Stimulated activated CD4-positive, alpha-beta T cell treated with anti-CD3 and anti-CD28 coated beads, TNF-alpha, amount 100 ng/mL, for 1 hour (primary cell): ENCODE measurements at places on chromosomes 12 and 14.
A peak's percentile ranks its signal among the peaks of the same experiment; 100 is the strongest.

DNA sequence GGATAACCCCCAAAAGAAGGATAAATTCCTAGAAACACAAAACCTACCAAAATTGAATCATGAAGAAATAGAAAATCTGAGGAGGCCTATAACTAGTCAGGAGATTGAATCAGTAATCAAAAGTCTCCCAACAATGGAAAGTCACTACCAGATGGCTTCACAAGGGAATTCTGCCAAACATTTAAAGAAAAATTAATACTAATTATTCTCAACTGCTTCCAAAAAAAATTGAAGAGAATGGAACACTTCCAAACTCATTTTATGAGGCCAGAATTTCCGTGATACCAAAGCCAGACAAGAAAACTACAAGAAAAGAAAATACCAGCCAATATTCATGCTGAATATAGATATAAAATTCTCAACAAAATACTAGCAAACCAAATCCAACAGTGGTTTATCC lies 7.8 kb upstream of the ABCC9 start:
- DNase-seq = no peak

DNA sequence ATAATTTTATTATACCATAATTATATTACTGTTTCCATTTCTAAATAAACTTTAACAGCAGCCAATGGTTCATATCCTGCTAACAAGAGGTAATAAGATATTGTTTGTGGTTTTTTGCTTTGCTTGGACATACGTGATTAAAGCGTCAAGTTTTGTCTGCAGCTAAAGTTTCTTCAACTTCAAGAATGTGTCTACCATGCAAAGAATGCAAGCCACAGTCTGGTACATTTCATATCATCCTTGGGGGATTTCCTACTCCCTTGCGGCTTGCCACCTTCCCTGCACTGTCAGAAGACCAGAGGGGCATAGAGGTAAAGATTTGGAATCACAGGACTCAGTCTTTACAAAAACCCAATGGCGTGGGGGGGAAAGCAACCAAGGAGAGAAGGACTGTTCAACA lies 125.2 kb downstream of the MED13L start:
- DNase-seq = no peak

GRCh38 chr12:43740511-43741100 lies 18.0 kb downstream of the PUS7L start:
- DNase-seq = no peak

- DNase-seq = no peak
These were observed 39.9 kb downstream of the TMTC1 start for GRCh38 chr12:29743801-29744200.

- no peak for DNase-seq
These were observed 71.4 kb upstream of the RFX4 start for GRCh38 chr12:106511365-106511764.

- no peak for DNase-seq
These were observed 584 bp upstream of the NEDD1 start for GRCh38 chr12:96906498-96906848.

GRCh38 chr12:31752450-31752849 lies 23.6 kb upstream of the AMN1 start:
- DNase-seq = no peak

DNA sequence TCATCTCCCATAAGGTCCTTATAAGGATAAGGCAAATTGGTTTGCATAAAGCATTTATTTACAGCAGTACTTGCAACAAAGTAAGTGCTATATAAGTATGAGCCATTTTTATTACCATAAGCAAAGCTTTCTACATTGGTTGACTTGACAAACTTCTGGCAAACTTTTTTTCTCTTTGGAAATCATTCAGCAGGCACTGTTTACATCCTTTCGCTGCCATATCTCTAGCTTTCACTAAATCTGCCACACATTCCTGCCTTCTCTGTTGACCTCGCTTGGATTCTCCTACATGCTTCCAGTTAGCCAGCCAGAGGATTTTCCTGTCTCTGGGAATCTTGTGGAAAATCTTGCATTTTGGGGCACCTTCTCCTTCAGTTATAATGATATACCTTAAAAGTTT lies 21.8 kb upstream of the HDAC7 start:
- DNase-seq = no peak

- peak; percentile 62 for DNase-seq
These were observed 2.4 kb upstream of the TNS2 start for GRCh38 chr12:53047221-53048032.

GRCh38 chr12:63795032-63795687 lies 15.5 kb downstream of the RXYLT1 start:
- no peak for DNase-seq

DNA sequence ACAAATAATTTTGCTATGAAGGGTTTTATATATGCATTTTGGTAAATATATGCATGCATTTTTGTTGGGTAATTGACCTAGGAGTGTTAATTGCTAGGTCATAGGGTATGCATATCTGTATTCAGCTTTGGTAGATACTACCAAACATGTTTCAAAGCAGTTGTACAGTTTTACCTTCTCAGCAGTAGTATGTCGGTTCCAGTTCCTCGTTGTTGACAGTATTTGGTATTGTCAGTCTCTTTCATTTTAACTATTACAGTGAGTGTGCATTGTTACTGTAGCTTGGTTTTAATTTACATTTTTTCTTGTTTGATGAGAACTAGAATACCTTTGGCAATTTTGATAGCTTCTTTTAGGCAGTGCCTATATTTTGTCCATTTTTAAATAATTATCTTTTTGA lies 98.9 kb downstream of the ARID2 start:
- DNase-seq = no peak

DNA sequence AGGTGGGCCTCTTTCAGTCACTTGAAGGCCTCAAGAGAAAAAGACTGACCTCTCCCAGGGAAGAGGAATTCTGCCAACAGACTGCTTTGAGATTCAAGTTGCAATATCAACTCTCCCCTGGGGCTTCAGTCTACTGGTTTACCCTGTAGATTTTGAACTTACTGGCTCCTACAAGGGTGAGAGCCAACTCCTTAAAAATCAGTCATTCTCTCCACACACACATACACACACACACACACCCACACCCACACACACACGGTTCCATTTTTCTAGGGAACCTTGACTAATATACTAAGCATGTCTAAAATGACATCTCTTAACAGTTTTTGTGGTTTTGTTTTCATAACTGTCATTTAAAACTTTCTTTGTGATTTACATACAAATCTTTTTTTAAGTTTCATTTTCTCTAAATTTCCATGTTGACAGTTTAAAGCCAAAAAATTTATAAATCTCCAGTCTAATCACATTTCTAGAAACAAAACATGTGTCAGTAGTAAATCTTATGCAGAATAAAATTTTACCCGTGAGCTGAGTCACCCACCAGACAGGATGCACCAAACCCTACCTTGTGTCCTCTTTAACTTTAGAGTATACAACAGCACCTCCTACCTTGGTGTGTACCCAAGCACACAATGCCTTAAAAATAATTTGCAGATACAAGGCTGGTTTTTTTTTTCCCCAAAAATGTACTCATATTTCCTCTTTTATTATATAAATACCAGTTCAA lies 394.6 kb downstream of the AEBP2 start:
- no peak for DNase-seq

DNA sequence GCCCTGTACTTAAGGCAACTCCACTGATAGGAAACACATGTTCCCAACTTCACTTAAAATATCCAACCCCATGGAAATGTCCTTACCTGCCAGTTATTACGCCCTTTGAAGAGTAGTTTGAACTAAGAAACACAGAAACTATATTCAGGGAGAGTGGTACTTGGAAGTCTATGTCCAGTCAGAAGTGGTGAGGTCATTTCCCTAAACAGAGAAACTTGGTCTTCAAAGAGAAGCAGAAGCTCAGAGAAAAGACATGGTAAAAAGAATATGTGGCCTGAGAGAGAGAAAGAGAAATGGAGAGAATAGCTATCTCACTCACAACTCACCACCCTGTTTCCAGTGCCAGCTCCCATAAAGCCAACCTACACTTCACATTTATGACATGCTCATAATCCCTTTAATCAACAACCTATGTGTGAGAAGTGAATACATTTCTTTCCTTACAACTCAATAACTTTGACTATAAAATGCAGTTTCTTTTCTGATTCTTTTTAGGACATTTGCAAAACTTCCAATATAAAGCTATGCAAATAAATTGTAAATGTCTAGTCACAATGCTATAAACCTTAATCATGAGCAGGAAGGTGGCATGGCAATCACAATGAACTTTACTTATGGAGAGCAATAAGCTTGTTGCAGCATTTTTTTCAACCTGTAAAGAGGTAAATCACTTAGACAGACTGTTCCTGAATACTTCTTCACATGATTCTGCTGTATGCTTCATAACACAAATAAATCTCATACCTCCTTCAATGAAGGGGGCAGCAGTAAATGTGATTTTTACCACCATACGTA lies 67.1 kb downstream of the CPNE8 start:
- no peak for DNase-seq

- DNase-seq = no peak
These were observed 3.6 kb upstream of the DNAJC22 start for GRCh38 chr12:49342914-49343731.

DNA sequence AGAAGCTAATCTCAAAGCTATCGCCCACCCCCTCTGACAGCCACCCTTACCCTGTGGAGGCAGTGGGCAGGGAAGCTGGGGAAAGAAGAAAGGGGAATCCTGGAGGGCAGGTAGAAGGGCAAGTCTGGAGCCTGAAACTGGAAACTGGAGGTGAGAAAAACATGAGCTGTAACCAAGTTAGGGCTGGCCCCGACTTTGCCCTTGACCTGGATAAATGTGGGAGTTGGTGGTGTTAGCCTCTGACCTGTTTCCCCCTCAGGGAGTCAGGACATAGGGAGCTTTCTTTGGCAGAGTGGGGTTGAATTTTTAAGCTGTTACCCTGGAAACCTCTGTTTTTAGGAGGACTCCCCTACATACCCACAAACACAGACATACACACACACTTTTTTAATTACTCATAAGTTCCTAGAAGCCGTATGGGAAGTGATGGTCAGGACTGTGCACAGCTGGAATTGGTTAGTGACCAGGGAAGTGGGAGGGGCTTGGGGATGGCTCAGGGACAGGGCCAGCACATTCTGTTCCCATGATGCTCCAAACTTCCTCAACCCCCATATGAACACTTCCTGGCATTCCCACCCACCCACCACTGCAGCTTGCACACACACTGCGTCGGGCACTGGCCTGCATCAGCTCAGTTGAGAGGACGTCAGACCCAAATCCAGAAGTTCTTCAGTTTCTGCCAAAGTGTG lies 5.0 kb upstream of the MMP19 start:
- no peak for DNase-seq

- DNase-seq = no peak
These were observed 4.5 kb downstream of the RASSF8 start for GRCh38 chr12:25962932-25963525.

DNA sequence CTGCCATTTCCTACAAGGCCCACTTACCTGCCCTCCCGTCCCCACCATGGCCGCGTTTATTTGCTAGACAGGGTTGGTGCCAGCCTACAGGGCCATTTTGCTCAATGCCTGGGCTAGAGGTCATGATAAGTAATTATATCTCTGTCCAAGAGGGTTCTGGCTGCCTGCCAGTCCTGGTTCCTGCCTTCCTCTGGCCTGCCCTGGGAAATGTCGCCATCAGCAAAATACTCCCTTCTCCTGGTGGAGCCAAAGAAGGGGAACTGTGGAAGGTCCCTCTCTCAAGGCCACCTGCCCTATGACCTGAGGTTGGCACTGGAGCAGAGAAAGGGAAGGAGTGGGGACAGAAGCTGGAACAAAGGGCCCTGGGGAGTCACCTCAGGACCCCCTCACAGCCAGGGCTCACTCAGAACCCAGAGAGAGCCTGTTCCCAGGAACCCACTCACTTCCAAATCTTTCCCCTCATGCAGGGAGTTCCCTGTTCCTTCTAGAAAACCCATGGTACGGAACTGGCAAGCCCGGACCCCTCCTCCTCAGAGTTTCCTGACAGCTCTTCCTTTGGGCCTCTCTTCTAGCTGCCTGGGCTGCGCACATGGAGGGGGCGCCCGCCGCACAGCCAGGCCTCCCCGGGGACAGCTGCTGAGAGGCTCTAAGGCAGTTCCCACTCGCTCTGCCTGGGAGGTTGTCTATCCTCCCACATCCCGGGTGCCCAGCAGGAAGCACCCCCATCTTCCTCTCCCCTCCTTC lies 280.5 kb downstream of the DPF3 start:
- DNase-seq = no peak
